Stimulated activated CD4-positive, alpha-beta T cell treated with anti-CD3 and anti-CD28 coated beads, Interleukin-4, amount 100 ng/mL, for 48 hours (primary cell): ENCODE measurements at places on chromosomes 3 and 15.

GRCh38 chr15:101407966-101408775 lies 81.3 kb downstream of the PCSK6 start:
- DNase-seq = no peak

DNA sequence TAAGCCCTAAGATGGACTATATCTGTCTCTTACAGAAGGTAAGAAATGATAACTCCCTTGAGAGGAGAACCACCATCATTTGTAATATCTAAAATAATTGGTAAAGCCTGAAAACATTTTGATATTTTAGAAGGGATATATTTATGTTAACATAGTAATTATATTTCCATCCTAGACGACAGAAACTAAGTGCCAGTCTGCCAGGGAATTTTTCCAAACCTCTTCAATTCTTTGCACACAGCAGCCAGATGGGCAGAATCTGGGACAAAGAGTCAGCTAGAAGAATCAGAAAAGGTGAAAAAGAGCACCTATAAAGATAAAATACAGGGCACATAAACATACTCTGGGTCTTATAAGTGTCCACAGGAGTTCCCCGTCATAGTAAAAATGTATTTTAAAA lies 70.0 kb upstream of the CBLB start:
- DNase-seq = no peak

DNA sequence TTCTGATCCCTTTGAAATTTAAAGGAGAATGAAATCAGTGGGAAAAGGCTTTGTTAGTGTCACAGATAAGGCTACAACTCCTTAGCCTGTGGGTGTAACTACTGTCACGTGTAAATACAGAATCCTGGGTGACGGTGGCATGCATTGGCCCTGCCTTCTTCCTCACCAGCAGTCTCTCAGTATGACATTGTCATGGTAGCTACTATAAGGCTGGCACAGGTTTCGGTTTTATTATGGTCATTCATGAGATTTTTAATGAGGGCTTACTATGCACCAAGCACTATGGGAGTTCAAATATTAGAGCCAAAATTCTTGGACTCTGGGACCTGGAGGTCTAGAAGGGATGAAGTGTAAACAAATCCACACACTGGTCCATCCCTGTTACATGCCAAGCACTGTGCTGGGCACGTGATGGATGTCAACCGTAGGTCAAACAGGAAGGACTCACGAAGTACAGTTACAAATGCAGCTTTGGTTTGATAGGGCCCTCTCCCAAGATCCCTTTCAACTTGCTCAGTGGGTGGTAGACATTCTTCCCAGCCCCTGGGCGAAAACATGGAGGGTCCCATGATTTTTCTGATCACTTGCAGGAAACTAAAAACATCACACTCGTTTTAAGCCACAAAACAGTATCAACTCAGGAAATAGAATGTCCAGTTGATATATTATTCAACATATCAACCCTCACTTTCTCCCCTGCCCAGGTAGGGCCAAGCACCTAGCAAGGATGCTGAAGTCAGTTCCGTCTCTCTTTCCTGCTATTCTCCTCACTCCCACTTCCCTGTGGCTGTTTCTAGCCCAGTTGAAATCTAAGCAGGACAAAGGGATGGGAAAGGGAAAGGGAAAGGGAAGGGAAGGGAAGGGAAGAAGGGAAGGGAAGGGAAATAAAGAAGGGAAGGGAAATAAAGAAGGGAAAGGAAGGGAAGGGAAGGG lies 25.3 kb downstream of the BFSP2 start:
- no peak for DNase-seq

DNA sequence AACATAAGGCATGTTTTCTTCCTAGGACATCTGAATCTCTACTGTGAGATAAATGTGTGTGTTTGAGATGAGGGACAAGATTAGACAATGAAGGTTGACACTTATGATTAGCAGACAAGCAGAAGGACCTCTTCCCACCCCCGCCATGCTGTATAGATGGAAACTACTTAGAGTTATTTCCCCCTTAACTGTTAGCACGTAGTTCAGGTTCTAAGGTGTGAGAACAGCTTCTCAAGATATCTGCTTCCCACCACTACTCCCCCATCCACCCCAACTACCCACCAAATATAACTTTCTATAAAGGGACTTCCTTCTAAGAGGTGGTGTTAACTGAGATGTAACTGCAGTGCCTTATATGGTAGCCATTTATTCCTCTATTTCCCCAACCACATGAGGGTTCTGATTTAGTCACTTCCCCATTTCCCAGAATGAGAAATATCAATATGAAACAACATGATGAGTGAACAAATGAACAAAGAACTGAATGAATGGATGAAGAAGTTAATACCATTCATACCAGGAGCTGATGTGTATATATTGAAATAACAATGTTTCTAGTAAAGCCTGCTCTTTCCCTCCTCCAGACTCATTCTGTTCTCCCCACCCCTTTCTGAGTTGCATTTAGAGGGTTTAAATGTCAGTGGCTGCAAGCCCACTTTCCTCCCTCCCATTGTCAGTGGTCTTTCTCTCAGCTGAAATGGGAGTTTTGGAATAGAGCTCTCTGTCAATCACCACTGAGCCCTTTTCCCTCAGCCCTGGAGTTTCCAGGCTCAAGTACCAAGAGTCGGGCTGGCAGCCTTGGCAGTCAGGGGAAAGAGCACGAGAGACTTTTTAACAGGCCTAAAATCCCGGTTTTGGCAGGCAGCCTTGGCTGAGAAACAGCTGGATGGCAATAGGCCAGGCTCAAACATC lies 7.7 kb upstream of the RFTN1 start:
- no peak for DNase-seq

- DNase-seq = no peak
Measured at GRCh38 chr3:47385796-47386195, 5.0 kb downstream of the PTPN23 start.

DNA sequence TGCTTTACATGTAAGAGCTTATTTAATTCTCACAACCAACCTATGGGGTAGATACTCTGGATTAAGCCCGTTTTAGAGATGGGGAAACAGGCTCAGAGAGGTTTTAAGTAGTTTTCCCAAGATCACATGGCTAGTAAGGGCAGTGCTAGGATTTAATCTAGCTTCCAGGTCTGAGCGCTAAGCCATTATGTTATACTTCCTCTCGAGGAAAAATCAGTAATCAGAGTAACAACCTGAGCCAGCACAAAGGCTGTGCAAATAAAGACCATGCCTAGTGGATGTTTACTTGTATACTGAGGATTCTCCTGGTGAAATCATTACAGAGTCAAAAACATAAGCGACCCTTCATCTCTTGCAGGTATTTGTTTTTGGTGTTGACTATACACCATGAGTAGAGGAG lies 9.0 kb downstream of the FSTL1 start:
- DNase-seq = no peak

GRCh38 chr15:89335298-89336041 lies 846 bp upstream of the POLG start:
- no peak for DNase-seq

GRCh38 chr15:91578511-91578910 lies 275.0 kb upstream of the SLCO3A1 start:
- DNase-seq = no peak

DNA sequence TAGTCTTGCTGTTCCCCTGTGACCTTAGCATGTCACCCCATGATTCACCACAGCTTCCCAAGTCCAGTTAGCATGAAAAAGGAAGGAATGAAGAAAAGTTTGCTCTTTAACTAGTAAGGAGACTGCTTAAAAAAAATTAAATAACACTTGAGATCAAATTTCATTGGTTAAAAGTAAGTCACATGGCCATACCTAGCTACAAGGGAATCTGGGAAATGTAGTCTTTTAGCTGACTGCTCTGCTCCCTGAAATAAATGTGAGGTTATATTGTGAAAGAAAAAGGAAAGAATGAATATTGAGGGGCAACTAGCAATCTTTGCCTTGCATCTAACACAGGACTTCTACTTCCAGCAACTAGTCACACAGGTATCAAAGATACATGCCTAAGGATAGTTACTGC lies 84.7 kb upstream of the LRRN1 start:
- no peak for DNase-seq

GRCh38 chr15:91055548-91056331 lies 33.3 kb upstream of the VPS33B start:
- DNase-seq = peak; percentile 22

DNA sequence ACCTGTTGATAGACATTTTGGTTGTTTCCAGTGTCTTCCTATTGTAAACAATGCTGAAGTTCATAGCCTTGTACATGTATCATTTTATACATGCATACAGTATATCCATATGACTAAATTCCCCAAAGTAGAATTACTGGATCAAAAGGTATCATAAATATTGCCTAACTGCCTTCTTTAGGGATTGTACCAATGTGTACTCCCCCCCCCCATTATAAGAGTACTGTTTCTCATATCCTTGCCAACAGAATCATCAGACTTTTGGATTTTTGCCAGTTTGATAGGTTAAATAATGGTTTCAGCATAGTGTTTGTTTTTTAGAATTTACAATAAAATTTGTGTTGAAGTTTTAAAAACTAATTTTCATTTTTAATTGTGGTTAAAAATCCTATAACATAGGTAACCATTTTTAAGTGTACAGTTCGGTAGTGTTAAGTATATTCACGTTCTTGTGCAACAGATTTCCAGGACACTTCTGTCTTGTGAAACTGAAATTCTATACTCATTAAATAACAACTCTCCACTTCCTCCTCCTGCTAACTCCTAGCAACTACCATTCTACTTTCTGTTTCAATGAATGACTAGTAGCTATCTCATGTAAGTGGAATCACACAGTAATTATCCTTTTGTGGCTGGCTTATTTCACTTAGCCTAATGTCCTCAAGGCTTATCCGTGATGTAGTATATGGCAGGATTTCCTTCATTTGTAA lies 30.8 kb upstream of the MAP3K13 start:
- DNase-seq = no peak

GRCh38 chr15:42264795-42265194 lies 8.2 kb upstream of the GANC start:
- DNase-seq = no peak

- DNase-seq = no peak
Measured at GRCh38 chr3:39541917-39542329, 74.4 kb downstream of the MOBP start.

DNA sequence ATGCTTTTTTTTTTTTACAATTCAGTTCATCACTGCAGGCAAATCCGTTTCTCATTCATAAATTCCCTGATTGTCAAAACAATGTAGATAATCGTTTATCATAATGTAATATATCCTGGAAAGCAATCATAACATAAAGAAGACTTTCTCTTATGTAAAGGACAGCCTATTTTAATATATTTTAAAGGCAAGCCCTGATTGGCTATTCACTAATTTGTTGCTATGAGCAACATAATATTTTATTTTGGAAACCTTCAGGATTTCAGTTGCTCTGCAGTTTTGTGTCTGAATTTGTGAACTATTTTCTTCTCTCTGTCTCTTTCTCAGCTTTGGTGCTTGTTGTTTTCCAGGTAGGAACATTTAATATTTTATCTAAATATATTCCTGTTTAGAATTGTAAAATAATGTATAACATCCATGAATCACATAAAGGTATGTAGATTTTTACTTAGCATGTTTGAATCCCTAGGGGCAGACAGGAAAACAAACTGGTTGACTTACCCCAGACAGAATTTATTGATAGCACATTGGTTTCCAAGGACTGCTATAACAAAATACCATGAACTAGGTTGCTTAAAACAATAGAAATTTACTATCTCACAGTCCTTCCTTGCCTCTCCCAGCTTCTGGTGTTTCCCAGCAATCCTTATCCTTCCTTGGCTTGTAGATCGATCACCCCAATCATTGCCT lies 253.5 kb downstream of the CDIN1 start:
- DNase-seq = no peak

DNA sequence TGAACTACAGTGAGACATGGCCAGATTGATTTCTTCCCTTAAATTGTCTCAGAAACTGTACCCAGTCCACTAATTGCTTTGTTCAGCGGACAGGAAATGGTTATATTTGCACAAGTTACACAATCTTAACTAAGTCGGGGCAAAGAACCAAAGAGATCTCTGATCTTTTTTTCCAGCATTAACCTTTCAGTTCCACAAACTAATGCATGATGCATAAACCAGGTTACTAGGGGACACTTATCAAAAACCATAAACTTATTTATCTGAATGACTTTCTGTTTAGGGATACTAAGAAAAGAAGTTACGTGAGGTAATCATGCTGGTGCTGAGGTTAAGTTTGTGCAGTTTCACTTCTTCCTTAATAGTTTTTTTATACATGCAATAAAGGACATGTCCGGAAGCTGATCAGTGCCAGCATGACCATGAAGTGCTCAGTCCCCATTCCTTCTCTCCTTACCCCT lies 22.4 kb downstream of the FNDC3B start:
- no peak for DNase-seq

DNA sequence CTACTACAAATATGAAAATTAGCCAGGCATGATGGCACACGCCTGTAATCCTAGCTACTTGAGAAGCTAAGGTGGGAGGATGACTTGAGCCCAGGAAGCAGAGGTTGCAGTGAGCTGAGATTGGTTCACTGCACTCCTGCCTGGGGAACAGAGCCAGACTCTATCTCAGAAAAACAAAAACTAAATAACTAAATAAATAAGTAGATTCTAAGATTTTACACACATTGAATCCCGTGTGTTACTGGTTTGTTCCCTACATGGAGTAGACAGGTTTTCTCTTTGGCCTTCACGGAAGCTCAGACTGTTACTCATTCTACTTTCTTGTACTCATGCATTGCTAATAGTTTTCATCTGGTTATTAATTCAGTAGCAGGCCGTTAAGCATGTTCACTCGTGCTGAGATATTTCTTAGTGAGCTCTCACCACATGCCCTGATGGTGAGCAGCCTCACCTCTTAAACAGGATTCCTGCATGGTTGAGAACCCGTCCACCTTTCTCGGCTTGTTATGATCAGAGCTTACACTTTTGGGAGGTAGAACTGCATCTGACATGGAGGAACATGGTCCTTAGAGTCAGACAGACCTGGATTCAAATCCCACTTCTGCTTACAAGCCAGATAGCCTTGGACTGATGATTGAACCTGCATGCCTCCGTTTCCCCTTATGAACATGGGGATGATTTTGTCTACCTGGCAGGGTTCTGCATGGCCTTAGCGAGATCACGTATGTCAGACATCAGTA lies 49.1 kb downstream of the CMTM7 start:
- DNase-seq = no peak

- no peak for DNase-seq
Measured at GRCh38 chr3:178275793-178276192, 260.4 kb upstream of the KCNMB2 start.
